Ureter (tissue), 1 donor: ENCODE measurements at places on chromosomes 5 and 9.
A peak's percentile ranks its signal among the peaks of the same experiment; 100 is the strongest.

GRCh38 chr5:173739741-173740140 is 123.3 kb upstream of the BOD1 start:
- DNase-seq: no peak

GRCh38 chr5:6458833-6459232 is 10.2 kb downstream of the UBE2QL1 start:
- DNase-seq: no peak

DNA sequence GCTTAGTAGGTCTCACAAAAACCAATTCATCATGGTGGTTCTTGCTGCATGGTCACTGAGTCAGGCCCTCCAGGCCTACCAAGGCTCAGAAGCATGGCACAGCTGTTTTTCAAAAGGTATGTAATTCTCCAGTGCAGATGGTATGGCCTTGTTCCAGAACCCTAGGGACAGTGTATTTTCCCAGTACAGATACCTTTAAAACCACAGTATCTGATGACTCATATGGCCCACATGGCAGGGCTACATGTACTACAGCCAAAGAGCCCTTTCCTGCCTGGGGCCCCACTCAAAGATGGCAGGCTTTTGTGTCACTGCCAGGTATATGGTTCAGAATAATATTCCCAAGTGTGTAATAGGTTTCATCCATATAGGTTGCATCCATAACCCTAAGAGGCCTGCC is 16.5 kb downstream of the CSF2 start:
- no peak for DNase-seq

- DNase-seq: no peak
These were observed 10.9 kb upstream of the RHOBTB3 start for GRCh38 chr5:95720094-95720786.

DNA sequence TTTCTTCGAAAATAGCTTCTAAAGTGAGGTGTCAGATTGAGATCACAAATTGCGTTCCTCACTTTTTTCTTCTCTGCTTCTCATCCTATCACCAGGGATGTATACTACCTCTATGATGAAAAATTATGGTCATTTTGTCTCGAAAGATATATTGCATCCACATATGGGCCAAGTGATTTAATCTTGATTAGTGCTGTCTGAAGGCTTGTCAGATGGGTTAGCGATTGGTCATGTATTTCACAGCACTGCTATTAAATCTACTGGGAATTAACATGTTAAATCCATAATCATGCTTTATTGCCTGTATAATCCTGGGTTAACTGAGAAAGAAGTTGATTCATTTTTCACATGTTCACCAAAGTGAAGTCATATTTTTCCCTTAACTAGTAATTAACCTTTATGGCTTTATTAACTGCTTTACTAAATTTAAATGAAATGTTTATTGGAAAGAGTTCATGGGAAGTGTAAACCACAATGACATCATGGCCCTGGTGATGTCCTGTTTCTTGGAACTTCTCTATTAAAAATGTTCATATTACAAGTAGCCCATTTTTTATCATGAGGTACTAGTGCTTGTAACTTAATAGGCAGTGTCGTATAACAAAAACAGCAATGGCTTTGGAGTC is 193.3 kb downstream of the SMC2 start:
- DNase-seq: no peak

- peak; percentile 51 for DNase-seq
These were observed 1.1 kb downstream of the KIF2A start for GRCh38 chr5:62306896-62307689.

DNA sequence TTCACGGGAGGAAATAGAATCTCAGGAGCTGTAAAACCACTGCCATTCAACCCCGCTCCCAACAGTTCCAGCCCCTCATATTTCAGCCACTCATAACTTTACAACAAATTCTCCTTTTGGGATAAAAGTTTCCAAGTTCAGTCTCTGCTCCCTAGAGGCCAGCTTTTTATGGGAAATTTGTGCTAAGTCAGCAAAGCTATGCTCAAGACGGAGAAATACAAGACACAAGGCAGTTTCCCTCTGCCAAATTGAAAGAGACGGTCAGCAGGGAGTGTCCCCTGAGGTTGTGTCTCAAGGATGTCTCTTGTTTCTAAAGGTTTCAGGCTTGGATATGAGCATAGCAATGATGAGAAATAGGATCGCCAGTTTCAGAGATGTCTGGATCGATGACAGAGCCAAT is 608.6 kb downstream of the CCDC171 start:
- DNase-seq: no peak

GRCh38 chr9:113468716-113469448 is 5.4 kb downstream of the RGS3 start:
- peak; percentile 26 for DNase-seq

GRCh38 chr5:123157791-123158581 is 68.9 kb downstream of the PRDM6 start:
- DNase-seq: no peak

GRCh38 chr9:127059030-127059429 is 63.4 kb downstream of the ANGPTL2 start:
- DNase-seq: no peak

- DNase-seq: no peak
These were observed 366 bp downstream of the EPB41L4A start for GRCh38 chr5:112418659-112419163.

GRCh38 chr9:92671323-92671722 is 1.4 kb upstream of the IPPK start:
- DNase-seq: no peak

DNA sequence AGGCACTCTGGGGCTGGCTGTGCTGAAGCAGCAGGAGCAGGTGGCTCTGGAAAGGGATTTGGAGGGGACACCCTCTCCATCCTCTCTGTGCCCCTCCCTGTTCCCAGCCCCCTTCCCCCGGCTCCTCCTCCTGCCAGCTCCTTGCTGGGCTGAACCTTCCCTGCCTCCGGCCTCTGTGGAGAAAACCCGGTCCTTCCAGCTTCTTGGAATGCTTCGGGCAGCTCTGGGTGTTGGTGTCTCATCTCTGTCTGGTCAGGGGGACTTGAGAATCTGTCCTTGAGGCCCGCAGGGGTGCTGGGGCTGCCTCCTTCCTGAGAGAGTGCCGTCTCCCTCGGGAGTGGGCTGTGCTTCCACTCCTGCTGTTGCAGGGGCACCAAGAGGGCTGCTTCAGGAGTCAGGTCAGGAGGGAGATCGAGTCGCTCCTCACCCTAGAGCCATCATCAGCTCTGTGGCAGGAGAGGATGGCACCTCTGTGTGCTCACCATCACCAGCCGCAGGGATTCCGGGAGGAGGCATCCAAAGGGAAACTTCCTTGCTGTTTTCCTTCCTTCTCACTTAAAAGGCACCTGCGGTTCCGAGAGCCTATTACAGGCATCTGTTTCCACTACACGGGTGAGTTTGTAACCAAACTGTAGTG is 30.6 kb downstream of the NDUFS6 start:
- DNase-seq: no peak

DNA sequence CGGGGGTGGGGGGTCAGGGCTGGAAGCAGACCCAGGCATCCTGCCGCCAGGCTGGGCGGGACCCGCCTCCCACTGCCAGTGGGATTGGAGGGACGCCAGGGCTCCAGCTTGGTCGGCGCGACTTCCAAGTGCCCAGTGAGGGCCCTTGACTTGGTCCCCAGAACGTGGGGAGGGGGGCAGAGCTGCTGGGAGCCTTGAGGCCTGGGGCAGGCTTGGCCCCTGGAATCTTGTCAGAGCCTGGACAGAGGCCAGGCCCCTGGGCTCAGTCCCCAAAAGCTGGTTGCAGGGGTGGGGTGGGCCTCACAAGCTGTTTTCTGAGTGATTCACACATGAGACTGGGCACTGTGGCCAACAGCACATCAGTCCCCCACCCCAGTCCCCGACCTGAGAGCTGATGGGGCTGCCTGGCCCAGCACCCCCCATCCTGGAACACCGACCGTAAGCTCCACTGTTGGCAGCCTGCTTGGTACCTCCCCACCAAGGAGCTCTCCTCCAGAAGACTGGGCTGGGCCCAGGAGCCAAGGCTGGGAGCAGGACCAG is 526 bp downstream of the CLIC3 start:
- DNase-seq: no peak

GRCh38 chr5:107301999-107302398 is 368.7 kb downstream of the EFNA5 start:
- DNase-seq: no peak

- no peak for DNase-seq
These were observed 45.8 kb downstream of the THOC3 start for GRCh38 chr5:175922192-175922885.

DNA sequence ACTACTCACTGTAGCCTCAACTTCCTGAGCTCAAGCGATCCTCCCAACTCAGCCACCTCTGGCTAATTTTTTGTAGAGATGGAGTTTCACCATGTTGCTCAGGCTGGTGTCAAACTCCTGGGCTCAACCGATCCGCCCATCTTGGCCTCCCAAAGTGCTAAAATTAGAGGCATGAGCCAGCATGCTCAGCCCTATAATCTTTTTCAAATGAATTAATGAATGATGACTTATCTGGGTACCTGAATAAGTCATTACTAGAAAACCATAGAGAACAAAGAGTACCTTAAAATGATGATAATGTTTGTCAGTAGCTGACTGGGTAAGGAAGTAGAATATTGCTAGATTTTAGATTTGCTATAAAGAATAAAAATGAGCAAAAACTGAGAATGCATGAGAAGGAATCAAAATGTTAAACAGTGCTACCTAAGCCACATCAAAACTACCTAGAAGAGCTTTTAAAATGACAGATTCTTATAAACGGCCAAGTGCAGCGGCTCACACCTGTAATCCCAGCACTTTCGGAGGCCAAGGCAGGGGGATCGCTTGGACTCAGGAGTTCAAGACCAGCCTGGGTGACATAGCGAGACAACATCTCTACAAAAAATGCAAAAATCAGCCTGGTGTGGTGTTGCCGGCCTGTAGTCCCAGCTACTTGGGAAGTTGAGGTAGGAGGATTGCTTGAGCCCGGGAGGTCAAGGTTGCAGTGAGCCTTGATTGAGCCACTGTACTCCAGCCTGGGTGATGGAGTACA is 13.6 kb downstream of the FNBP1 start:
- DNase-seq: no peak

DNA sequence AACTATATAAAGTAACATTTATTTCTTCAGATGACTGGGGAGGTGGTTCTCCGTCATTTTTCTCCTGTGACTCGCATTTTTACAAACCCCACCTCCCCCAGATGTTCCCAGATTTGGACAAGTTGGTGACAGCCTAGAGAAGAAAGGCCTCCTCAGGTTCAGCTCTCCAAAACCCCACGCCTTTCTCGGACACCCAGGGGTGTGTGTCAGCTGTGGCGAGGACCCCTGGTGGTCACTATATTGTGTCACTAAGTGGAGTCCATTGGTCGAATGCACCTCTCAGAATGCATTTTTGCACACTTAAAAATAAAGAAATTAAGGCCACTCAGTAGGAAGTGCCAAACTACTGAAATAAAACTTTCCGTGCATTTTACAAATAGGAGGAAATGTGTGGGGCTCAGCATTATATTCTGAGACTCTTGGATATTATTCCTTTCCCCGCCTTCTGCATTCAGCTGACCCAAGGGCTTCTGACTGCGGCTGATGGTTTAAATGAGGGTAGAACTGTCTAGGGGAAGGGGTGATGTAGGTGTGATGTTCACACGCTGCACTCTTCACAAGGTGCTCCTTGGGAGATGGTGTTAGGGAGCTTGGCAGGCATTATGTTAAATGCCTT is 47.6 kb downstream of the ACO1 start:
- DNase-seq: peak; percentile 46

DNA sequence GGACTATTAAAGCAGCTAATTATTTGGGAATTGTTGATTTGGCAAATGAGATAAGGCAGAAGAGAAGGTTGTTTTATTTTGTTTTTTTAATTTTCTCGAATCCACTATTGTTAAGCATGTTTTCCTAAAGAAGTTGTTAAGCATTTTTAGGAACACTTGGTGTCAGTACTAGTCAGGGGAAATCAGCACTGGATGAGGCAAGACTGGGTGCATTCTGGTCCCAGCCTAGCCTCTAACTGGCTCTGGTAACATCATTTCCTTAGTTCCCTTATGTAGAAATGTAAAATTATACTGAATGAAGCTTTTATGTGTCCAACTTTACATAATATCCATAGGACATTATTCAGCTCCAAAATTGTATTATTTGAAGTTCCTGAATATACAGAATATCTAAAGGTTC is 196.1 kb downstream of the PCSK5 start:
- no peak for DNase-seq

GRCh38 chr9:5489630-5490490 is 20.5 kb upstream of the PDCD1LG2 start:
- DNase-seq: no peak

- DNase-seq: no peak
These were observed 496.0 kb upstream of the CLINT1 start for GRCh38 chr5:158354958-158355357.

- no peak for DNase-seq
These were observed 26.3 kb upstream of the PTGER4 start for GRCh38 chr5:40653221-40654022.

DNA sequence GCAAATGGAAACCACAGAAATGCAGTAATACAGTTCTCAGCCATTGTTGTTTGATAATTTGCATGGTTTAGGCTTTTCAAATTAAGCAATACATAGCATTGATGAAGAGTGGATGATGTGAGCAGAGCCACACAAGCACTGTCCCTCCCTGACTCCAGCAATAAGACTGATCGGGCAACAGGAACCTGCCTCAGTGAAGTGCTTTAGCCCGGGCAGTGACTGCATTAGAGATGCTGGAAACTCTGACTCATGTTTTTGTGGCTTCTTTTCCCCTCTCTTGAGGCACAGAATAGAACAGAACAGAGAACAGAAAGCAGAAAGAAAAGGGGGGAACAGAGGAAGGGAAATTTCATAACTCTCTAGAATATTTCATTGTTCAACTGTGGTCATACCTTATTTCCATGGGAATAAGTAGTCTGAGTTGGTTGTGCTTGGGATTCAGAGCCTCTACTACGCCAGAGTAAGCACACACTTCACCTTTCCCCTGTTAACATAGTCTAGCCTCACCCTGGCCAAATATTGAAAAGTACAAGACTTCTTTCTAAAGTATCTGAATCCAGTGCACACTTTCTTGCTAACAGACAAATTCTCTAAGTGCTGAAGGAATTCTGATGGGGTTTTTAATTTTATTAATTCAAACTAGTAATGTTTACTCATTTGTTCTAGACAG is 164.8 kb upstream of the VCAN start:
- peak; percentile 49 for DNase-seq

DNA sequence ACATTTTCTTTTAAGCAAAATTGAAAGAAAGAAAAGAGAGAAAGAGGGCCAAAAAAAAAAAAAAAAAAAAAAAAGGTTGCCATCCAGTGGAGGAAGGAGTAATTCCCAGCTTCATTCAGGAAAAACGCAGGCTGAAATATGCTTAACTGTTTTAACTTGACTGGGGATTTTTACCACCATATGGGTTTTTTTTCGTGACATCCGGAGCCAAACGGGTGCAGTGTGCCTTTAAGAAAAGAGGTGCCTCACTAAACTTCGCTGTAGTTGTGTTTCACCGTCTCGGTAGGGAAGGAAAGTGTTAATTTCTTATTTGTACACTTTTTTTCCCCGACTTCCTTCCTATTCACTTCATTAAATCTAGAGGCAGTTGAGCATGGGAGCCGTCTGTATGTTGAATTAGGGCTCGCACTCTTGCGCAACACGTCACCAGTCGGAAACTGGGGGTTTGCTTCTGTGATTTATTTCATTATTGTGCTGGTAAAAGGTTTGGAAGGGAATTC is 143.0 kb downstream of the SMARCA2 start:
- peak; percentile 54 for DNase-seq
